ENCODE measurements at places on chromosomes 6 and 20.

GRCh38 chr6:117557951-117558350 is 44.4 kb downstream of the GOPC start:
- DNase-seq: no peak

DNA sequence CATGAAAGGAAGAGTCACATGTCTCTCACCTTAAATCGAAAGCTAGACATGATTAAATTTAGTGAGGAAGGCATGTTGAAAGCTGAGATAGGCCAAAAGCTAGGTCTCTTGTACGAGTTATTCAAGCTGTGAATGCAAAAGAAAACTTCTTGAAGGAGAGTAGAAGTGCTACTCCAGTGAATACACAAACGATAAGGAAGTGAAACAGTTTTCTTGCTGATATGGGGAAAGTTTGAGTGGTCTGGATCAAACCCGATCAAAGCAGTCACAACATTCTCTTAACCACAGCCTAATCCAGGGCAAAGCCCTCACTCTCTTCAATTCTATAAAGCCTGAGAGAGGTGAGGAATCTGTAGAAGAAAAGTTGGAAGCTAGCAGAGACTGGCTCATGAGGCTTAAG is 1.9 kb upstream of the TPD52L1 start:
- no peak for DNase-seq

- DNase-seq: no peak
Observed at GRCh38 chr6:25576919-25577318, 75.1 kb upstream of the SCGN start.

DNA sequence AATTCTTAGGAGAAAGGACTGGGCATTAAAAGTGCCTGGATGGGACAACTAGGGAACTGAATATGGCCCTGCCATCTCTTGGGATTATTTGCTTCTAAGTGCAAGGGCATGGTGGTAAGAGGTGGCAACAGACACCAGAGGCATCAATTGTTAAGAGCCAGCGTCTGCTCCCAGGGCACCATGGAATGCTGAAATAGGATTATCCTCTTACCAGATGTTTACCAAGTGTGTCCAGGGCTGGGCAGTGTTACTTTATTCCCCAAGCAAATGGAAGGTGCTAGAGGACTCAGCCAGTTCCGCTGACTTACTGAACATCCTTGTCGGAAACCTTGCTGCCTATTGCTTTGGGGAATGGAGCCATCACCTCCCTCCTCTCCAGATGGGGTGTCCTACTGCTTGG is 273.6 kb upstream of the SUPT3H start:
- DNase-seq: no peak

DNA sequence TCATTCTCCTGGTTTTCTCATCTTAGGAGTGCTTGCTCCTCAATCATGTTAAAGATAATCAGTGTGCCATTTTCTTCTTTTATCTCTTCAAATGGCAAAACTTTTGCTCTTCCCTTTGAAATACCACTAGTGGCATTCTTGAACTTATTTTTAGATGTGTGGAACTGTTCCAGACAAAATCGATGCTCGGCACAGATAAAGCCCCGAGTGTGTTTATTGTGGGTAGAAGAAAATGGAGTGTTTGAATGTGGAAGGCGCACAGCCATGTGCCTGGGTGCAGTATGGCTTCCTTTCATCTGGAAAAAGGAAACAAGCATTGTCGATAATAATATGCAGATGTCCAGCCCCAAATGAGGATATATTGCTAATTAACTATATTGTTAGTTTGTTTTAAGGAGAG is 42.4 kb downstream of the ISM1 start:
- DNase-seq: no peak

DNA sequence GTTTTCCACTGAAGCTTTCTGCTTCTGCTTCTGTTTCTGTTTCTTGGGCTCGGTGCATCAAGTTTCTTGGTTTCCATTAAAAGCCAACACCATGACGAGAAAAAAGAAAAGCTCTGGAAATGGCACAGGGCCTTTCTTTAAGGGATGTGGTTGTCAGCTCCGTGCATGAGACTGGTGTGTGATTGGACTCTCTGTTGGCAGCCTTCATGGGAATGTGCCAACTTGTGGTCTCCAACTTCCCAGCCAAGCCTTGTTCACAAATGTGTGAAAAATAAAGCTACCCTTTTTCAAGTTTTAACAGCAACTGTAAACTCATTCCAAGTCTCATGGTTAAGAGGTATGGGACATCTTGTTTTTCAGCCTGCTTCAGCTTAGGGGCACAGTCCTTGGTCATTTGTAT is 68.7 kb upstream of the CST7 start:
- DNase-seq: no peak

DNA sequence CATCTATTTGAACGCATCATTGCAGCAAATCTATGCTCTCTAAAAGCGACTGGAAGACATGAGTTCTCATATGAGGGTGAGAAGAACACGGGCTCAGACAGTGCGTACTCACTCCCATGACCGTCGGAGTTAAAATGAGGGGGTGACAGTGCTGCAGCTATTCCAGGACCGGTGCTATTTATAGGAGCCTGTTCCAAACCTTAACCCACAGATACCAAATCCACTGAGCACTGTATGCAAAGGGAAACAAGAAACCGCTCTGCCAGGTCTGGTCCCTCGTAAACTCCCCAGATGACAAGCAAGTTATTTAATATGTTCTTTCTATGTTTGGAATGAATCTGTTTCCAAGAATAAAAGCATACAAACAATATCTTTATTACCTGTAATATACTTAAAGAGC is 22.9 kb downstream of the PPP1R3G start:
- DNase-seq: no peak

DNA sequence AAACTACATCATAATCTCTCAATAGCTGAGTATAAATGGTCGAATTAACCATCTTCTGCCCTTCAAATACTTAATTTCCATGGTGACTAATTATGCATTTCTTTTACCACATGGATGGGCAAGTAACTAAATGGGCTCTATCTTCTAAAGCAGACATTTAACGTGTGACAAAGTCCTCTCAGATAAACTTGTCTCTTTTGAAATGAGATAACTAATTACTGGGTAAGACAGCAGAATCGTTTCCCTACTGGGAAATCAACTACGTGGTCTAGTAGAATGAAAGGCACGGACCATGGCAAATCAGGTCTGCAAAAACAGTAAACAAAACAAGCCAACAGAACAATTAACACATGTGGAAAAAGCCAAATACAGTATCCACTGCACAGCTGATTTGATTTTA is 137.7 kb downstream of the BACH2 start:
- DNase-seq: no peak

DNA sequence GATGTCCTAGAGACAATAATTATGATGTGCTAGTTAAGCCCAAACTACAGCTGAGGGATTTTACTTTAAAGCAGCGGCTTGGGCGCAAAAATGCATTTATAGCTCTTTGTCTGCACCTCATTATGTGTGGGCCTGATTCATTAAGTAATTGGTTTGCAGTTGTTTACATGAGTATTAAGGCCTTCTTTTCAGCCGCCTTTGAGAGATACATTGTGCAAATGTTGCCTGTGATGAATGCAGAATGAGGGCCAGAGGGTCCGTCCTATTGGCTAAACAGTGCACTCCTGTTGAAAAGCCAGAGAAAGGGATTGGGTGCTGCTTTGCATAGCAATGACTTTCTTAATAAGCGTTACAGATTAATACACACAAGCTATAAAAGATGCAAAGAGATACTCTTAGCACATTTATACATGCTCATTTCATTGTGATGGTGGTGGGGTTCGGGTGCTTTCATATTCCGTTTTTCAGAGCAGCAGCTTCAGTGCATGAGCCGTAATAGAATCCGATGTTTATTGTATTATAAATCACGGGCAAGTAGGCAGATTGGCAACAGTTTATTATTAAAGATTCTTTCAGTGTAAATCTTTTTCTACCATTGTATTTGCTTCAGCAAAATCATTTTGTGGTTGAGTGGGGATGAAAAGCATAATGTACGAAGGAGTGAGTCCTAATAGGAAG is 68.2 kb upstream of the XRN2 start:
- peak; percentile 16 for DNase-seq

DNA sequence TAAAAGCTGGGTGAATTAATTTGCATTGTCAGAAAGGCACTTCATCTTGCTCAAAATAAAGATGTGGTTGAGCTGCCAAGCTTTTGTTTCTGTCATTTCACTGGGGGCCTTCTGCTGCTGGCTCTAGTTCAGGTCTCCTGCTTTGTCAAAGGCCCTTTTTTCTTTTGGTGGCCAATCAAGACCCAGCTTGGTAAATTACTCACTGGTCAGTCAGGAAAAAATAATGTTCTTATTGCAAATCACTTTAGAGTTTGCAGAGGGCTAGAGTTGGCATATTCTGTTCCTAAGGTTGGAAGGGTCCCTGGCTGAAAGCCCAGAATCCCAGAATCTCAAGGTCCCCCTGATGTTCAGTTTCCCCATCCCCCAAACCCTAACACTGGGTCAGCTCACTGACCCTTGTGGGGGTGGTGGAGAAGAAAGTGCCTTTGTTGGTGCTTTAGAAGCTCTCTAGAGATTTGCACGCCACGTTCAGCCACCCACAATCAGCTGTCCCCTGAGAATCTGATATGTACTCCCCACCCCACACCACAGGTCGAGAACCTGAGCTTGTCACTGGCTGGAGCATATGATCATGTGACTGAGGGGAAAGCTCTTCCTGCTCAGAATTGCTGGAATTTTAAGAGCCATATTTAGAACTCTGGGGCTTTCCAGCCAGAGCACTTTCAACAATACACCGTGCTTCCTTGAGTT is 21.7 kb upstream of the BNIP5 start:
- DNase-seq: no peak

GRCh38 chr6:15553031-15553430 is 109.8 kb downstream of the DTNBP1 start:
- DNase-seq: no peak

GRCh38 chr20:45905505-45906079 is 6.4 kb downstream of the PLTP start:
- no peak for DNase-seq

DNA sequence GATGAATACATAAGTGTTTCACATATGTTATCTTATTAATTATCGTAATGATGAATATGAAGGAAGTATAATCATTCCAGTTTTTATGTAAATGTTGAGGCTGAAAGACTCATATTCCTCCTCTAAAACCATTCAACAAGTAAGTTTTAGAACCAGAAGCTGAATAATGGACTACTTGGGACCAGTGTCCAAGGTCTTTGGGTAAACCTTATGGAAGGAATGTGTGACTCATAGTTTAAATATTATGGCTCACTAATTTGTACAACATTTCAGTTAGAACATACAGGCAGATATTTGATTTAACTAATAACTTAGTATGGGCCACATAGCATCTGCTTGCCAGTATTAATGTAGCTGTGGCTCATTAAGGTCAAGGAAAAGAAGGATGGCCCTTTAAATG is 209.6 kb downstream of the TFAP2B start:
- no peak for DNase-seq

GRCh38 chr20:32069711-32070110 is 17.7 kb downstream of the HCK start:
- DNase-seq: no peak

- DNase-seq: peak; percentile 31
Observed at GRCh38 chr6:41132254-41132653, 21.9 kb downstream of the TREML1 start.

DNA sequence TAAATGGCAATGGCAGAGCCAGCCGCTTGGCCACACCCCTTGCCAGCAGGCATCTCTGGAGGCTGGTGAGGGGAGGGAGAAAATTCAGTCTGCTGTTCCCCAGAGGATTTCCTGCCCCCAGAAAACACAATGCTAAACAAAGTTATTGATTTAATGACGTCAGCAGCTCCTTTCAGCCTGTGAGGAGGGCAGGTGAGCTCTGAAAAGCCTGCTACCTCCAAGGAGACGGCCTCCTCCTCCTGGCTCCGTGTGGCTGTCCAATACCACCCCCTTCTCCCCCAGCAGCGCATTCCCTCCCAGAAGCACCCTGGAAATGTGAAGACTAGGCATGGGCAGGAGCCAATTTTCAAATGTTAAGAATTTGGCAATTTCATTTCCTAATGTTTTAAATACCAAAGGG is 393.1 kb downstream of the ZFAND3 start:
- peak; percentile 91 for DNase-seq

- DNase-seq: no peak
Observed at GRCh38 chr6:52877168-52877567, 32.3 kb downstream of the GSTA3 start.

GRCh38 chr6:39140556-39141167 is 25.7 kb upstream of the SAYSD1 start:
- DNase-seq: no peak

DNA sequence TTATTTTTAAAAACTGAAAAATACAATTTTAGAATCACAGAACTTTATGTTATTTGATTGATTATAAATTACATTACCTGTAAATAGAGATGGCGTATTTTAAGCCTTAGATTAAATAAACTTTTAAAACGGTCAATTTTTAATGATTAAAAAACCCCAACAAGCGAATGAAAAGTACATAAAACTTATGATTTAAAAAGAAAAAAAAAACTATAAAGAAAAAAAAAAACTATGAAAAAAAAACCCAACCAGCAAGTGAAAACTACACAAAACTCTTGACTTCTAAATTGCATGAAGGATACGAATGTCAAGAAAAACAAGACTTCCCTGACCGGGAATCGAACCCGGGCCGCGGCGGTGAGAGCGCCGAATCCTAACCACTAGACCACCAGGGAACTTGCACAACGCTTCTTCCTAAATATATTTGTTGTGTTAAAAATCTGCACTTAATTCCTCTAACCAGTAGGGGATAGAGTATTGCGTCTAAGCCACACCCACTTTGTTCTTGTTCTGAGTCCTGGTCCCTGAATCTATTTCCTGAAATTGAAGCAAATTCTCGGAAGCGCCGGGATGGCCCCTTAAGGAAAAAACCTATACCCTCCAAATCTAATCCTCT is 10.7 kb upstream of the NCOA7 start:
- peak; percentile 94 for DNase-seq

- no peak for DNase-seq
Observed at GRCh38 chr20:1720845-1721475, 63.4 kb upstream of the SIRPG start.

- DNase-seq: no peak
Observed at GRCh38 chr6:43838276-43839036, 68.4 kb downstream of the VEGFA start.

- no peak for DNase-seq
Observed at GRCh38 chr20:1569415-1569881, 11.9 kb upstream of the SIRPD start.

GRCh38 chr6:149454346-149454848 is 30.4 kb downstream of the ZC3H12D start:
- DNase-seq: no peak

DNA sequence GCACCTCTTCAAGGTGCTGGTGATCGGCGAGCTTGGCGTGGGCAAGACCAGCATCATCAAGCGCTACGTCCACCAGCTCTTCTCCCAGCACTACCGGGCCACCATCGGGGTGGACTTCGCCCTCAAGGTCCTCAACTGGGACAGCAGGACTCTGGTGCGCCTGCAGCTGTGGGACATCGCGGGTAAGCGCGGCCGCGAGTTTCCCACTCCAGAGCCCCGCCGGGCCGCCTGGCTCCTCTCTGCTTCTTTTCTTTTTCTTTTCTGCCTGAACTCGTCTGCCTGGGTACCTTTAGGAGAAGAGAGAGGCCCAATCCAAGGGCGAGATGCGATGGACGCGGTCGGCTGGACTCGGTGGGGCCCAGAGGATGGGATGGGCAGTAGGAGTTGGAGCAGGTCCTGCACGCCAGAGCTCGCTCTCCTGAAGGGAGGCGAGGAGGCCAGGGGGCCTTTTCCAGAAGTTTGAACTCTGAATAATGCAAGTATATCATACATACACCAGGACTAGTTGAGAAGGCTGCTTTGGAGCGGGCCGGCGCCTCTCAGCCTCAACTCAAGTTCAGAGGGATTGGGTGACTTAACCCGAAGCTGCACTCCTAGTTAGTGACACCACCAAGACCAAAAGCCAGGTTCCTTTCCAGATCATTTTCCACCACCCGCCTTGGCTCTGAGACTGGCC is 445 bp downstream of the RAB32 start:
- no peak for DNase-seq

- DNase-seq: peak; percentile 98
Observed at GRCh38 chr20:10111139-10111958, 76.6 kb downstream of the ANKEF1 start.
